ENCODE measurements at places on chromosomes 3 and 15.

GRCh38 chr3:24302396-24302795, 192.3 kb downstream of the THRB start:
- no peak for DNase-seq

- peak; percentile 26 for DNase-seq
Observed at GRCh38 chr3:194397757-194398312, 1.2 kb downstream of the GP5 start.

DNA sequence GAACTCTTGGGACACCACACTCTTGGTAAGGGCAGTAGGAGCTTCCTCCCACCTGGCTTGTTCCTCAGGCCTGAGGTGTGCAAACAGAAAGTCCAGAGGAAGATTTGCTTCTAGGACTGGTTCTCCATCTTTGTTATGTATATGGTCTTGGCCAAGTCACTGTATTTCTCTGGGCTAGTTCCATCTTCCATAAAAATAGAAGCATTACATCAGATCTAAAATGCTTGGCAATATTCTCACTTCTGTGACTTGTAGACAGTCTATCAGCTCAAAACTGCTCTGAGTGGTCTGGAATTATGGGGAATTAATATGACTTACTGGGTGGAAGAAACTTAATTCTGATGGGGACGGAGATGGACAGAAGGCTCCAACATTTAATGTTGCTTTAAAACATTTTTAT, 55.2 kb downstream of the TMEM108 start:
- no peak for DNase-seq

GRCh38 chr15:82970696-82971095, 15.3 kb upstream of the RAMAC start:
- DNase-seq: no peak

DNA sequence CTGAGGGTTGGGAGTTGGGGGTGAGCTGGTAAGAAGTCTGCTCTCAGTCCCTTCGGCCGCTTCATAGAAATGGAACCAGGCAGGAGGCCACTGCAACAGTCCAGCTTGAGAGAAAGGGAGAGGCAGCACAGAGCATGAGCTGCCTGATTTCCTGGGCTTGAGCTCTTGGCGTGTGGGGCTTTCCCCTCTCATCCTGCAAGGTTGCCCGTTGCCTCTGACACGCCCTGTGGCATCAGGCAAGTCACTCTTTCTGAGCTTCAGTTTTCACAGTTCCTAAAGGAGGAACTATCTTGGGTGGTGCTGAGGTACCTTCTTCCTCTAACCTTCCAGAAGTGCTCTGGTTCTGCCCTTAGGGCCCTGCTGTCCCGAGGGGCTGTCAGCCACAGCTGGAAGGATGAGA, 4.9 kb downstream of the MESP2 start:
- DNase-seq: no peak

GRCh38 chr3:48064292-48064829, 48.1 kb upstream of the MAP4 start:
- DNase-seq: no peak

DNA sequence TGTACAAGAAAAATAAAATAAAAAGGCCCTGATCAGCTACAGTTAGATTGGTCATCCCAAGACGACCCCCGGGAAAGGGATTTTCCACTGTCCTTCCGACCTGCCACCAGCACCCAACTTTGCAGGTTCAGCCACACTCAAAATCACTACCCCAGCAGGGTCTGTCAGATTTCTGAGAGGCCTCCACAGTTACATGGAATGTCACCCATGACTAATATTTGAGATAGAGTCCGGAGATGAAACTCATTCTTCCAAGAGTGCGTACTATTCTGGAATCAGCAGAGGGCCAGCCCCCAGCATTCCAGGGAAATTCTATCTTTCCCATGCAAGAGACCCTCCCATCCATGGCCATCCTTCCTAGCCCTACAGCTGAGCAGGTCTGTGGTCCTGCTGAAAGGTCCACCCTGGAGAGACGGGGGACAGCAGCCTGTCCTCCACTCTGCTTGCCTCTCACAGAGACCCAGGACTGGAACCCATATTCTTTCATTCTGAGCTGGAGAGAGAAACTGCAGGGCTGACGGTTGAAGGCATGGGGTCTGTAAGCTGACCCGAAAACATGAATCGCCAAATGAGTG, 5.8 kb downstream of the LIPC start:
- no peak for DNase-seq

DNA sequence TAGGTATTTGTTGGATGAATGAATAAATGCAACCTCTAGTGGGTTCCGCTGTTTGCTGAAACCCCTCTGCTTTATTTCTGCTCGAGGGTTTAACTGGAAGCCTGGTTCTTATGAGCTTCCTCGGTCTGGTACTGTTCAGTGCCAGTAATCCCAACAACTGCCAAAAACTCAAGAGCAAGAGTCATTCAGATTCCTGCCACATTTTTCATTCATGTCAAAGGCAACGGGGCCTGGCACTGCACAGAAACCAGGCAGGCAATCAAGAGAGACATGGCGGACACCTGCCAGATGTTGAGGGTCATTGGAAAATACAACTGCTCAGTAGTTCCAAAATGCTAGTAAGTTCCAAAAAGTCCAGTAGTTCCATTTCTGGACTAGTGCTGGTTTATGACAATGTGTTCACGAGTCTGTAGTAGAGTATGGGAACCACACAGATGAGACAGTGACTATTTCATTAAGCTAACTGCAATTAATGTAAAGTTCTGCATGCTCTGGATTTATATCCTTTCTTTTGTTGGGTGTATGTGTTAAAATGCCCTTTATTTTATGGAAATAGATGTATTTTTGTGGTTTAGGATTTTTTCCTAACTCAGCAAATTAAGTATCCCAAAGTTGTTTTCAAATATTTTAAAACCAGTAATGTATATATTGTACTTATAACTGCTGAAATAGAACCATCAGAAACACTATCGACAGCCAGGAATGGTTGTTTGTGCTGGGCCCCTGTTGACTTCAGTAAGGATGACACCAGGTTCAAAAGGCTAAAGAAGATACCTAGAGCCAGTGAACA, 22.7 kb upstream of the TMEM41A start:
- no peak for DNase-seq

GRCh38 chr15:53917109-53917508, 61.1 kb upstream of the UNC13C start:
- no peak for DNase-seq

DNA sequence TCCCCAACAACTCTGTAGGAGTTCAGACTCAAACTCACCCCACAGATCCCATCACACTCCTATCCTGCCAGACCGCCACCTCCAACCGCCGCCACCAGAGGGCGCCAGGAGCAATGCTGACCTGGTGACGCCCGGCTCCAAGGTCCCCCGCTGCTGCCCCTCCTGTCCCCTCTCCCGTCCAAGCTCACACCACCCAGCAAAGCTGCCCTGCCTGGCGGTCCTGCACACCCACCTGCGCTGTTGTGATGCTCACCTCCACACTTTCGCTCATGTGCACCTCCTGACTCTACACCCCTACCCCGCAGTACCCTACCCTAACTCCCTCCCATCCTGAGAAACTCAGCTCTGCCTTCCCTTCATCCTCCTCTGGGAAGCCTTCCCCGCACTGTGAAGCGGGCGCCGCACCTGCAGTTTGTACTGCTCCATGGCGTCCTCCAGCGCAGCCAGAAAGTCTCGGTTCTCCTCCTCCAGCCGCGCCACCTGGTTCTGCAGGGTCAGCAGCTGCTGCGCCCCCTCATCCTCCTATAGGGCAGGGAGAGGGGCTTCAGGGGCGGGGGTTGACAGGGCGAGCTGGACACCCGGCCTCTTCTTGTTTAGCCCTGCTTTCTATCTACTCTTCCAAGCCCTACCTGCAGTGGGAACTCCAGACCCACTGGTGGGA, 7.9 kb downstream of the KIF7 start:
- DNase-seq: peak; percentile 71

- DNase-seq: no peak
Observed at GRCh38 chr15:92020207-92020606, 166.7 kb downstream of the SLCO3A1 start.

DNA sequence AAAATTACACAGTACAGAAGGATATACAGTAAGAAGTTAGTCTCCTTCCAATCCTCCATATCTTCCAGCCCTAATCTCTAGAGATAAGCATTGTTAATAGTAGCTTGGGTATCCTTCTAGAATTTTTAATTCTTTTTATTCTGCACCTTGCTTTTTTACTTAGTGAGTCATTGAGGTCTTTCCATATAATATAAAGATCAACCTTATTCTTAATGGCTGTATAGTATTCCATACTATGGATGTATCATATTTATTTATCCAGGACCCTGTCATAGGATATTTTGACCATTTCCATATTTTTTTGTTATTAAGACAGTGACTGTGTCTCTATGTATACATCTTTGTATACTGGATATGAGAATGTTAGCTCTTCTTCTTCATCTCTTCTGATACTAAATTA, 36.3 kb upstream of the SKOR1 start:
- DNase-seq: no peak

DNA sequence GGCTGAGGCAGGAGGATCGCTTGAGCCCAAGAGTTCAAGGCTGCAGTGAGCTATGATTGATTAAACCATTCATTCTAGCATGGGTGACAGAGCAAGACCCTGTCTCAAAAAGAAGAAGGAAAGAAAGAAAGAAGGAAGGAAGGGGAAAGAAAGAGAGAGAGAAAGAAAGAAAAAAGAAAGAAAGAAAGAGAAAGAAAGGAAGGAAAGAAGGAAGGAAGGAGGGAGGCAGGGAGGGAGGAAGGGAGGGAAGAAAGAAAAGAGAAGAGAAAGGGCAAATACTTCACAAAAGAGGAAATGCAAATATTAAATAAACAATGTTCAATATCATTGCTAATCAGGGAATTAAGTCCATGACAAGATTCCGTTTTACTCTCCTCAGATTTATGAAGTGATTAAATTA, 4.0 kb upstream of the KIF7 start:
- DNase-seq: no peak

DNA sequence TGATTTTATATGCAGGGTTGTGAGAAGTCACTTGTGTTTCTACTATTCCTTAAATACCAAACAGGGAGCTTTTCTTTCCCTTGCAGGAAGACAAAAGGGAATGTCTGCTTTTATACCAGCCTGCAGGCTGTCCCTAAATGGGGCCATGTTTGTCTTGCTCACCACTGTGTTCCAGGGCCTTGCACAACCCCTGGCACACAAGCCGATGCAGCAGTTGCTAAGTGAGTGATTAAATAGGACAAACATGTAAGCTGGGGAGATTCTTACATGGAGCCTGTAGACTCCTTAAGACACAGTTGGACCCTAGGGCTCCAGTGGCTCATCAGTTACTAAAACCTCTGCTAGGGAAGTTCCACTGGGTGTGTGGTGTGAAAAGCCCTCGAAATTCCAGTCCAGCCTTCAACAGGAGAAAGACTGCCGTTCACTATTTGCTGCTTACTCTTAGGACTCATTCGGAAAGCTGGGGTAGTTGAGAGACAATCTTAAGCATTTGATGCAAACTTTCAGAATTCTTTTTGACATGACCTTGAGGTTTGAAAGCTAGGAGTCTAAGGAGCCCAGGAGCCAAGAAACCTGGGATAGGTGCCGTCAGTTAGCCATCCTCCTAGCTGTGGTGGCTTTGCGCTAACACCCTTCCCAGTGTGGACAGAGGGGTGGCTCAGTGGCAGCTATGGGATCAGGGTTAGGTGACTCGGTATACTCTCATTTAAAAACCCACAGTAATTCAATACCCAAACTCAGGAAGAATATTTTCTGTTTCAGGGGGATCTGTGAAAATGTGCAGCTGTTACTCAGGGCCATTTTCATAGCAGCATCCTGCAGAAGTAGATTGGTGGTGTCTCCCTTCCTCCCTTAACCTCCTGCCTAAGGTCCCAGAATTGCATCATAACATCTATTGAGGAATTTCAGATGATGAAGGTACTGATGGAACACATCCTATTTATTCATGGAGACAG, 39.1 kb downstream of the SYNM start:
- DNase-seq: no peak

GRCh38 chr3:51297333-51297732, 87.8 kb upstream of the MANF start:
- DNase-seq: no peak

GRCh38 chr3:113039546-113039945, 48.8 kb downstream of the GTPBP8 start:
- no peak for DNase-seq

DNA sequence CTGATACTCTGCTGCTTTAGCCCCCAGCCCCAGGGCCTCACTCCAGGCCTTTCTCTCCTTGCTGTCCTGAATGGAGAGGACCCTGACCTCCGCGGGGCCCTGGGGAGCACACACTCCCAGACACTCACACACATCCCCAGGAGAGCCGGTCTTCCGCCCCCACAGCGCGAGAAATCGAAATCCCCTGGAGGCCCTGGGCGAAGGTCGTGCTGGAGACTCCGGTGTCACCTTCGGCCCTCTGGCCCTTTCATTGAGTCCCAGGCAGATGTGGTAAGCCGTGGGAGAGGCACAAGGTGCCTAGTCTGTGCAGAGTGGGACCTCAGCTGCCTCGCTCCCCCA, 848 bp upstream of the GOLGA8B start:
- no peak for DNase-seq

DNA sequence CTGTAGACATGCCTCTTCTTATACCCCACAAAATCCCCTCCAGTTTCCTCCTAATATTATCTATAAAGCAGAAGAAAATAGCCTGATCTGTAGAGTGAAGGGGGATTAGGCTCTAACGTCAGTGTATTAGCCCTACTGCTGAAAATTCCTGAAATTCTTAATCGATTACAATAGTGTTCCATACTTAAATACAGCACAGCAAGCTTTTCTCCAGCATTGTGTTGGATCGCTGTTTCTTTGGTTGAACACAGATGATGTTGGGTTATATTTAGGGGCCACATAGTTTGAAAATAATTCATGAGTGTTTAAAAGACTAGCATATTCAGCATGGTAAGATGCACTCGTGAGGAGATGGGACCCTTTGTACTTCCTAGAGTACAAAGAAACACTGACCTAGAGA, 52.5 kb downstream of the PIAS1 start:
- DNase-seq: no peak

DNA sequence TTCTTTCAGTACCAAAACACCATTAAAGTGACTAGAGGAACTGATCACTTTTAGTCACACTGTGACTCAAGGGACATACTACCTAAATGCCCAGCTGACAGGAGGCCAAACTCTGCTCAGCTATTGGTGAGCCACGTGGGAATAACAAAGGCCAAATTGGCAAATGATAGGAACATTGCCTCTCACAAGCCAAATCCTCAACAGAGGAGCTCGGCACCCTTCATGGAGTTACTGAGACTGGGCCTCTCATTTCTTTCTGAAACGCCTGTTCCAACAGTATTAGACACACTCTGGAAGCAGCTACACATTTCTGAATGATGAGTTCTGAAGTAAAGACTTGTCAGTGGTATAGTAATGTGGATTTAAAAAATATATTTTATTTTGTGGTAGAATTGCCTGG, 166.0 kb upstream of the COL8A1 start:
- no peak for DNase-seq

- peak; percentile 11 for DNase-seq
Observed at GRCh38 chr3:118641608-118642007, 393.0 kb downstream of the IGSF11 start.

GRCh38 chr3:52046186-52046901, 10.0 kb downstream of the DUSP7 start:
- DNase-seq: no peak
